NCI-H1436 treated with DMSO at 0.1 percent for 48 hours (cell line): ENCODE measurements at places on chromosomes 13 and 19.

DNA sequence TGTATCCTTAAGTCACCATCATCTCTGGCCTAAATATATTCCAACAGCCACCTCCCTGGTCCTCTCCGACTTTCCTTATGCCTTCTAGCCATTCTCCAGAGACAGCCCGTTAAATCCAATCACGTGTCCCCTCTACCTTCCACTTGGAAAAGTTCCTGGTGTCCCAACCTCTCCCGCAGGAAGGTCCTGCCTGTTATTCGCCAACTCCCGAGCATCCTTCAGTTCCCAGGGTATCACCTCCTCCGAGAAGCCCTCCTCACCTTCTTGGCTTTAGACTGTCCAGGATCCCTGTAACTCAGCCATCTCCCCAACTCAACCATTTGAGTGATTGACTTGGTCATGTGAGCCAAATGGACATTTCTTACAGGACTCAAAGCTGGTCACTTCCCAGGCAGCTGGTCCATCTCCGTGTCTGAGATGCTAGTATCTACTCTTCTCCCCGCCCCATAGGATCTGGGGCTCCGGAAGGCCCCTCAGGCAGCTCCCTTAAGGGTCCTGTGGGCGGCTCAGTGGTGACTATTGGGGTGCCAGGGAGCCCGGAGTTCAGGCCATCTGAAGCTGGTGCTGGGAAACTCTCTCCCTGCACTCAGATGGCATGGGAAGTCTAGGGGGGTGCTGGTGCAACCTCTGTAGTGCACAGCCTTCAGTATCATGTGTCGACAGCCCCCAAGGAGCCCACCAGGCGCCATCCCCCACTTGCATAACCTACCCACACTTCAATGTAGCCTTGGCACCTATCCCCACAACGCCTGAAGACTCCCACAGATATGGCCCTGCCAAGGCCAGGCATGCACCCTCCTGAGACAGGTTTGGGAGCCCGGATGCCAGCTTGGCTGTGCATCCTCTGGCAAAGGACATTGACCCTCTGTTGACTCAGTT lies 27.9 kb upstream of the NANOS3 start:
- no peak for DNase-seq

- DNase-seq = no peak
These were observed 9.8 kb downstream of the FUT6 start for GRCh38 chr19:5829567-5830310.

DNA sequence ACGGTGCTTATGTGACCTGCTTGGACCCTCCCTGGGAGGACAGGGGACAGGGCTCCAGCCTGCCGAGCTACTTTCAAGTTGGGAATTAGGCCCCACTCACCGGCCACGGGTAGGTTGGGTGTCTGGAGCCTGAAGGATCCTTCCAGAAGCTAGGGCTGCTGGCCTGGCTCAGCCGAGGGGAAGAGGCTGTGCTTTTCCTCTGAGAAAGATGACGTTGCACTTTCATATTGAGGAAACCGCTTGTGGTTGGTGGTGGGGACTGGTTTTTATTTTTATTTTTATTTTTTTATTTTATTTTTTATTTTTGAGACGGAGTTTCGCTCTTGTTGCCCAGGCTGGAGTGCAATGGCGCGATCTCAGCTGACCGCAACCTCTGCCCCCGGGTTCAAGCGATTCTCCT lies at the start of gene TMEM150B:
TSS of gene TMEM150B (minus strand) at position 170 of the 400 bp plus-strand sequence. CDS start 4,305 bp downstream, outside the sequence.
- no peak for DNase-seq

DNA sequence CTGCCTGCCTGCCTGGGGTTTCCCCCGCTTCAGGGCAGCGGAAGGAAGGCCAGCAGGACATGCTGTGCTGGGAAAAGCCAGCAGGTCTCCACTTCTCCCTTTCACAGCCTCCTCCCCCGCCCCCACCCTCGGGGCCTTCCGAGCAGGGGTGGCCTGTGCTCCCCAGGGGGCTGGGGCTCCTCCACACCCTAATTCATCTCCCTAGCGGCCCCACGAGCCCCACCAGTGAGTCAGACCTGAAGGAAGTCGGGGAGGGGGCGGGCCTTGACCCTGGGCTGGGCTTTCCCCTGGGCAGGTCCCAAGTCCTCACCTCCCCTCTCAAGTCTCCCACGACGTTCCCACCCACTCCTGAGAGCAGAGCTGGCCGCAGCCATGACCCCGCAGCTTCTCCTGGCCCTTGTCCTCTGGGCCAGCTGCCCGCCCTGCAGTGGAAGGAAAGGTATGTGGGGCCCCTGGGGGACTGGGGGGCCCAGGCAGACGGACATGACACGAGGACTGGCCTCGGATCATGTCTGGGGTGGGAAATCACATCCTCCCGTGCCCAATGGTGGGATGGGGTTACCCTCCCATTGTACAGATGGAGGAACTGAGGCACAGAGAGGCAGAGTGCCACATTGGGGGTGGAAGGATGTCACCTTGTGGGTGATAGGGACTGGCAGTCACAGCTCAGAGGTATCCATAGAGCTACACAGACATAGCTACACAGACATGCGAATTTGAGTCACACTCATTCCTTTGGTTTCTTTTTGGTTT lies at the start of gene EBI3:
TSS of gene EBI3 (plus strand) at position 345 of the 753 bp plus-strand sequence. CDS start at position 373, 28 bp downstream.
- no peak for DNase-seq

GRCh38 chr19:31160336-31160926 lies 188.8 kb downstream of the TSHZ3 start:
- DNase-seq = no peak

DNA sequence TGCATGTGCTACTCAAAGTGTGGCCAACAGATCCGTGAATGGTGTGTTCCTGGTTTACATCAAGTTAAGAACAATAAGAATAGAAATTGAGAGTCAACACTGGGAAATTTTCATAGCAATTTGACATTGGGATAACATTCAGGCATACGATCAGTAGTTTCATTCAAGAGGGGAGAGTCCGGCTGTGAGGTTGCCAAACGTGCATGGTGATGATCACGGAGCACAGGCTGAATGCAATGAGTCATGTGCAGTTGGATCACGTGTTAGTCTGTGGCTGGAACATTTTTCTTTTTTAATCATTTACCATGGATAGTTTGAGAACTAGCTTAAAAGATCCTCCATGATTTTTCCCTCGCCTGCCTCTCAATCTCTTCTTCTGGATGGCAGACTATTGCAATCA lies 2.5 kb upstream of the DCT start:
- no peak for DNase-seq
